ENCODE measurements at places on chromosomes 4 and X.

GRCh38 chrX:35244796-35245508 is 302.4 kb downstream of the FAM47B start:
- DNase-seq: no peak

DNA sequence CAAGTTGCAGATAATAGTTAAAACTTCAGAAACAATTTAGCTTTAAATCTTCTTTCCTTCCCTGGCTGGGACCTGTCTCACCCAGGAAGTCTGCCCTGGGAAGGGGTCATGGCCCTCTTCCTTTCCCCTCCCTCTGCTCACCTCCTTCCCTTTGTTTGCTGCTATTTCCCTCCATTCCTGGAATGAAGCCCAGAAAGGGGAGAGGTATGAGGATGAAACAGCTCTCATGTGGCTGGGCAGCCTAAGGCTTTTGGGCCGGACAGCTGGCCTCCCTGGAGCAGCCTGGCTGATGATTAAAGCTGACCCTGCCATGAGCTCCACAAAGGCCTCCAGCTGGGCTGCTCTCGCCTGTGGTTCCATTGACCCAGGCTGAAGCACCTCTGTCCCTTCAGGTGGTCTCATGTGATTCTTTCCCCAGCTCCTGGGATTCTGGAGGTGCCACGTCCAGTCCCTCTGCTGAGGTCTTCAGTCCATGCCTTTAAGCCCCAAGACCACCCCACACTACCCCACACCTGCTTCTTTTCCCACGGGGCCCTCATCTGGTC is 202.1 kb downstream of the PTTG2 start:
- no peak for DNase-seq

- DNase-seq: no peak
Measured at GRCh38 chrX:21379991-21380390, 5.8 kb downstream of the CNKSR2 start.

GRCh38 chr4:47907089-47907646 is 7.2 kb downstream of the NFXL1 start:
- DNase-seq: no peak

GRCh38 chr4:184475096-184475461 is 729 bp upstream of the IRF2 start:
- peak; percentile 43 for DNase-seq
